ENCODE measurements at places on chromosomes 2 and 18.

- no peak for DNase-seq
Observed at GRCh38 chr2:37361216-37361815, 16.9 kb downstream of the QPCT start.

- DNase-seq: no peak
Observed at GRCh38 chr2:58313926-58314325, 72.8 kb upstream of the FANCL start.

- DNase-seq: no peak
Observed at GRCh38 chr2:119525614-119526013, 1.3 kb upstream of the SCTR start.

- DNase-seq: no peak
Observed at GRCh38 chr2:98027538-98027937, 31.8 kb upstream of the TMEM131 start.

DNA sequence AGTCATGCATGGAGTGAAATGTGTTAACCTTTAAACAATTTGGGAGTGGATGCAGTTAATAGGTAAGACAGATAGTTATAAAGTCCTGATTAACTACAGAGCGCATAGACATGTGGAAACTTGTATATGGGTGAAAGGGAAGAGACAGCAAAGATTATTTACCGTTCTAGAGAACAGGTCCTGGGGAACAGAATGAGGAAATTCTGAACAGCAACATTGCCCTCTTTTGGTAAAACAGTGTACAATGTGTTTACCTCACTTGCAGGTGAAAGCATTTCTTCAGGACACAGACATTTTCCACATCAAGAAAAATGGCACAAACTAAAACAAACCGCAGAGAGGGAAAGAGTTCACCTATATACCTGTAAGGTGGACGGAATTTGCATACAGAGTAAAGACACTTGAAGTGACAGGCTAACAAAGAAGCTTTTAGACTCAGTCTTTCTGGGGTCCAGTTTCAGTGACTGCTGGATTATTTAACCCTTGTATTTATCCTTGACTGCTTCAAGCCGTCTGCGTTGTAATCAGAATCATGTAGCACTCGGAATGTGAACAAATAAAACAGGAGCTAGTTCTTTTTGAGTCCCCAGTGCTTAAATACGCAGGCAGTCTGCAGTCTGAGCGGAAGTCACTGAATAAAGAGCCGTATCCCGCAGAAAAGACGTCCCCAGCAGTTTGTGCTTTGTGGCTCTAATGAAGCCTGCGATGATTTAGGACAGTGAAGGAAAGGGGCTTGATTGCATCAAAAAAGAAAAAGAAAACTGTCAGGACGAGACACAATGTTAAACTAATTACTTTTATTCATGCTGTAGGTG lies 364.8 kb upstream of the GALNT5 start:
- no peak for DNase-seq
